ENCODE measurements at places on chromosomes 5 and 9.

DNA sequence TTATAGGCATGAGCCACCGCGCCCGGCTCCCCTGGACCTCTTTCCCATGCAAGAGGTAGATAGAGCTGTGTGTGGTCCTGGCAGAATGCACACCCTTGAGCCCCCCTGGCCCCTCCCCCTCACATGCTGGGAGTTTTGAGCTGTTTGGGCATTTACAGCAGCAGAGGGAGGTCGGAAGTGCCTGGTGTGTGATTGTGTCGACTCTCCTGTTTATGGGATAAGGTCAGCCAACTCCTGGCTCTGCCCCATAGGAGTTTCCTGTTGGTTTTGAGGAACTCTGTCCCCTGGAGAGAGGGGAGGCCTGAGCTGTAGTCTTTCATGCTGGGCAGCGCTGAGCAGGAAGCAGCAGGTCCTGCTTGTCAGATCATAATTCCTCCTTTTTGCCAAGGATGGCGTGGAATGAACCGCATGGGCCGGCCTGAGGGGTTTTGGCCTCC is 6.0 kb downstream of the LRRC8A start:
- DNase-seq: no peak

DNA sequence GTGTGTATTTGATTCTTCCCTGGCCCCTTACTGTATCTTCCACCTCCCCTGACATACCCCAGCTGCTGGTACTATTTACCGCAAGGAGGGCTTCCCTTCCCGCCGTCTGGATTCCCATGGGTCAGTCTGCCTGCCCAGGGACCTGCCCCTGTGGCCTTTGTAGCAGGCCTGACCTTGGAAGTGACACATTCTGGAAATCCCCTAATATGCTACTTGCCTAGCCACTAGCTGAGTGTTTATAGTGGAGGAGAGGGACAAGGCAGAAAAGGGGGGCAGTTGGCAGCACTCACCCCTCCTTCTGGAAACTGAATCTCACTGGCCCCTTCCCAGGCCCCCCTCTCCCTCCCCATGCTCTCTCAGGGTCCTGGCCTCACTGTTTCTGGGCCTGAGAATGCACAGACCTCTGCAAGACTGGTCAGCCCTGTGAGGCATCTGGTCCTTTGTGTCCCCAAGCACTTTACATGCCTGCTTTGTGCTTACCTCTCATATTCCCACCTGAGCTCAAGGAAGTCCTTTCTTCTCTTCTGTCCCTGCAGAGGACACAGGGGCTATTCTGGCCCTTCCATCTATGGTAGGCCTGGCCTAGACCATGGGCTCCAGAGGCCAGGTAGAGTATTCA is 8.2 kb upstream of the CCL21 start:
- DNase-seq: no peak

DNA sequence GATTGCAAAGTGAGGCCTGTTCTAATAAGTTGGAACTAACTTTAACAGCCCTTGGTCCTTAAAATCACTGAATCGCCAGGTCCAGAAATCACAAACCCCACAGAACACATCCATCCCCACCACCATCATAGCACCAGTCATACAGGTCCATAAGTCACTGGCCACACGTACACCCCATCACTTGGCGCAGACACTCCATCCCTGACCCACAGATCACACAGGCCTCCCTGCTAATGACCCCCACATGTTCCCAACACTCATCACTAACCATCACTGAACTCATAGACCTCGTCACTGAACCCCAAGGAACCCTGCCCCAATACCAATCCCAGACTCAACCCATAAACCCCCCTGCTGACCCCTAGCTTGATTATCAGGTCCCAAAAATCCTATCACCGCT is 41.2 kb upstream of the ZNF300 start:
- no peak for DNase-seq

GRCh38 chr5:67434466-67434865 is 237.9 kb upstream of the CD180 start:
- DNase-seq: no peak

DNA sequence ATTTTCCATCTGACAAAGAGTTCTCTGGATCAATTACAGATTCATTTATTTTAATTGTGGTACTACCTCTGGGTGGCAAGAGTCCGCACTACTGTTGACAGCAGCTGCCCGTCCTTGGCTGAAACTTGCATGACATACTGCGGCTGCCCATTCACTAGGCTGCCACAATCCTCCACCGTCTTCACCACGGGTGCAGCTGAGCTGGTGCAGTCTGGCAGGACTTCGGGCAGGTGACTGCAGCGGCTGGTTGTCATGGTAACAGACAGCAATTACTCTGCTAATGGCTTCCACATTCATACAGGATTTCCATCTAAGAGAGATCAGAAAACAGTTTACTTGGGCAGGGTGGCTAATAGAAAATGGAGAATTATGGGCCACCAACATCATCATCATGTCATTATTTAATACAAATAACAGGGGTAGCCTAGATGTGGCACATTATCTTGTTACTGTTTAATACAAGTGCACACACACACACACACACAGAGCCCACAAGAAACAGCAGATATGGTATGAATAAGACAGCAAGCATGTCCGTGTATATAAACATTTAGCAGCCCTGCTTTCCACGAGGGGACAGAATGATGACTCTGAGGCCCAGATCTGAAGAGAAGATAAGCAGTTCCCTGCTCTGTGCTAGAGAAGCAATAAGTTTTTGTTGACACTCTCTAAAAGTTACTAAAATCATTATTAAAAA is 112.3 kb downstream of the MARCHF3 start:
- DNase-seq: peak; percentile 44

Measured in HAP-1 (cell line).